ENCODE measurements at places on chromosomes 1 and 21.
A peak's percentile ranks its signal among the peaks of the same experiment; 100 is the strongest.

- DNase-seq: no peak
Observed at GRCh38 chr1:159091607-159092031, 15.1 kb upstream of the AIM2 start.

DNA sequence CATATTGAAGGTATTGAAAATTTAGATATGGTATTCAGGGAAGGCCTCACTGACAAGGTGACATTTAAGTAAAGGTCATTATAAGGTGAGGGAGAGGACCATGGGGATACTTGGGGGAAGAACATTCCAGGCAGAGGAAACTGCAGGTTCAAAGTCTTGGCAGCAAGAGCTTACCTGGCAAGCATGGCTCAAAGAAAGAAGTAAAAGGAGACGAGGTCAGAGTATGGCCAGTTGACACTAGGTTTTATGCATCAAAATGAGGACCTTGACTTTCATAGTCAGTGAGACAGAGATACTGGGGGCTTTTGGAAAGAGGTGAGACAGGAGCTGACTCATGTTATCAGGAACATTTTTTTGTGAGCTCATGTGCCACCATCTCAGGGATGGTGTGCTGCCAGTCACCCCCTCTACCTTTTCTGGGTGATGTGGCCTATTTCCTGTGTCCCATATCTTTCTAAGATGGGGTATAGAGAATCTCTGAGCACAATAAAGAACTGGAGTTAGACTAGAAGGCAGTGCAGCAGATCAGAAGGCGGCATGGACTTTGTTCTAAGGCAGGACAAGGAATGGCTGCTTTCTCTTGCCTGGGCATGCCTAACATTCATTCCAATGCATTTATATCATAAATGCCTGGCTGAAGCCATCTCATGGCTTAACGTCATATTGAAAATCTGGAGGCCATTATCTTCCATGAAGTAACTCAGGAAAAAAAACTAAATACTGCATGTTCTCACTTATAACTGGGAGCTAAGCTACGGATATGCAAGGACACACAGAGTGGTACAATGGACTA lies 406.7 kb downstream of the NTNG1 start:
- no peak for DNase-seq

DNA sequence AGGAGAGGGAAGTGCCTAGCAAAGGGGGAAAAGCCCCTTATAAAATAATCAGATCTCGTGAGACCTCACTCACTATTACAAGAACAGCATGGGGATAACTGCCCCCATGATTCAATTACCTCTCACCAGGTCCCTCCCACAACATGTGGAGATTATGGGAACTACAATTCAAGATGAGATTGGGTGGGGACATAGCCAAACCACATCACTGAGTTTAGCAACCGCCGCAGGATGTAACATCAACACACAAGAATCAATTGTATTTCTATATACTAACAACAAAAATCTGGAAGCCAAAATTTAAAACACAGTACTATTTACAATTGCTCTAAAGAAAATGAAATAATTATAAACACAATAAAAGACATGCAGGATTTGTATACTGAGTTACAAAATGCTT lies 21.9 kb downstream of the DIRAS3 start:
- no peak for DNase-seq

- DNase-seq: no peak
Observed at GRCh38 chr1:181482521-181483284, 614 bp upstream of the CACNA1E start.

- peak; percentile 70 for DNase-seq
Observed at GRCh38 chr1:209755926-209756614, at the start of gene TRAF3IP3. Gene TRAF3IP3 (plus strand): TSS chr1:209756053. CDS start chr1:209760040, 3,987 bp downstream.

DNA sequence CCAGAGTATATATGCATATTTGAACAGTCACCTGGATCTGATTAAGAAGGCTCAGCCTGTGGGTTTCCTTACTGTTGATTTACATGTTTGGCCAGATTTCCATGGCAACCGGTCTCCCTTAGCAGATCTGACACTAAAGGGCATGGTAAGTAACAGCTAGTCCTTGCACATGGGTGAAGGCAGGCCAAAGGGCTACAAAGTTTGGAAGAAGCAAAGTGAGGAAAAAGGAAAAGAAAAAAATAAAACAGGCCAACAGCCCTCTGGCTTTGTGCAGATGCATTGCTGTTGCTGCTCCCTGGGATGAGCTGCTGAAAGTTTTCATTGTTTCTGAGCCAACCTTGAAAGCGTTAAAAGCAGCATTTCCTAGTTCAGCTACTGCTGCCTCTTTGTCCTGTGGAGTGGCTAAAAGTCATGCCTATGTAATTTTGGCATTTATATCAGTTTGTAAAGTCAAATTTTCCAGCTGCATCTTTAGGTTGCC lies 176.5 kb upstream of the HOOK1 start:
- no peak for DNase-seq

DNA sequence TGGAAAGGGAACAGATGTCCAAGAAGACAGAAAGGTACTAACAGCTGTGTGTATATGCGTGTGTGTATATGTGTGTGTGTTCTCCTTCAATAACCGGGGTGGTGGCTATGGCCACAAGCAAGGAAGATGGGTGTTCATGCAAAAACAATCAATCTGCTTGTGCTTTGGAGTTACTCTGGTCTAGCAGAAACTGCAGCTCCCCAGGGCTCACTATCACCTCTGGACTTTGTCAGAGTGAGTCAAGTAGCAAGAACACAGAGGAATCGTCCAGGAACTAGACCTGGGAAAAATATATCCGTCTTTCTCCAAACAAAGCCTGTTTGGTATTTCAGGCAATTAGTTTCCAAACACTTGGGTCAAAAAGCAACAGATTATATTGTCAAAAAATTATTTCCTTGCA lies 68.6 kb downstream of the GNG12 start:
- DNase-seq: no peak

DNA sequence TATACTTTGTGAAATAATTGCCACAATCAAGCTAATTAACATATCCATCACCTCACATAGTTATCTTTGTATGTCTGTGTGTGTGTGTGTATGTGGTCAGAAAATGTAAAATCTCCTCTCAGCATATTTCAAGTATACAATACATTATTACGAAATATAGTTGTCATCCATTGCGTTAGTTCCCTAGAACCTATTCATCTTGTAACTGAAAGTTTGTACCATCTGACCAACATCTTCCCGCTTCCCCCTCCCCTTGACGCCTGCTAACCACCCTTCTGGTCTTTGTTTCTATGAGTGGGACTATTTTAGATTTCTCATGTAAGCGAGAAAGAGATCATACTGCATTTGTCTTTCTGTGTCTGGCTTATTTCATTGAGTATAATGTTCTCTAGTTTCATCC lies 455.3 kb downstream of the KCNT2 start:
- no peak for DNase-seq

DNA sequence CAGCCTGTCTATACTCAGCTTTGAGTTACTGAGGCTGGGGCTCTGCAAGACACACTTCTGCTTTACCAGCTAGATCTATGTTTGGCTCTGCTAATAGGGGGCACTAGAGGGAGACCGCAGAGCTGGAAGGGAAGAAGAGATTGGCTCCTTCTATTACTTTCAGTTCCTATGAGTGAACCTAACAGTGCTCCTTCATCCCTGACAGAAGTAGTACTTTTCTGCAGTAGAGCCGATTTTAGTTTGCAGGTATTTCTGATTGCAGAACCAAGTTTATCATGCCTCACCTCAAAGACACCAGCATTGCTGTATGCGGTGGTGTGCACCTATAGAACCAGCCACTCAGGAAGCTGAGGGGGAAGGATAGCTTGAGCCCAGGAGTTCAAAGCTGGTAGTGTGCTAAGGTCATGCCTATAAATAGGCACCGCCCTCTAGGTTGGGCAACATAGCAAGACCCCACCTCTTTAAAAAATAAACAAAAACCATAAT lies 5.7 kb upstream of the ZDHHC18 start:
- no peak for DNase-seq

GRCh38 chr1:14937288-14937949 lies 216.1 kb upstream of the TMEM51 start:
- no peak for DNase-seq

GRCh38 chr1:21904704-21905520 lies 32.2 kb downstream of the HSPG2 start:
- DNase-seq: no peak

DNA sequence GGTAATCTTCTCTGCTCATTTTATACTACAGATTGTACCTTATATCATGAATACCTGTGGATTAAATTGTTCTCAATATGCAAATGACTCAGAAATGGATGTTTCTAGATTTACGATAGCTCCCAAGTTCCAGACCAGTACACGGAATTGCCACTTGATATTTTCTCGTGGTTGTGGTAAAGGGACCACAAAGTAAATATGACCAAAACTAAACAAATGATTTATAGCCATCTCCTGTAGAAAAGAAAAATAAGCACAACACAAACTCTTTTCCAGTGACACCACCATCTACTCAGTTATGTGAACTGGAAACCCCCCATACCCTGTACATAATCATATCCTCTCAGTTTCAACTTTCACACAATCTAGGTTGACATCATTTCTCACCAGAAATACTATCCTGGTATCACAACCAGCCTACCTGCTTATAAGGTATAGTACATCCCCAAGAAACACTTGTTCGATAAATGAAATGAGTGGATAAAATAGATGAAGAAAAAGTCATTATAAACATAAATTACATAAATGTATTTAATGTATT lies 172.3 kb downstream of the ADGRL4 start:
- DNase-seq: no peak

DNA sequence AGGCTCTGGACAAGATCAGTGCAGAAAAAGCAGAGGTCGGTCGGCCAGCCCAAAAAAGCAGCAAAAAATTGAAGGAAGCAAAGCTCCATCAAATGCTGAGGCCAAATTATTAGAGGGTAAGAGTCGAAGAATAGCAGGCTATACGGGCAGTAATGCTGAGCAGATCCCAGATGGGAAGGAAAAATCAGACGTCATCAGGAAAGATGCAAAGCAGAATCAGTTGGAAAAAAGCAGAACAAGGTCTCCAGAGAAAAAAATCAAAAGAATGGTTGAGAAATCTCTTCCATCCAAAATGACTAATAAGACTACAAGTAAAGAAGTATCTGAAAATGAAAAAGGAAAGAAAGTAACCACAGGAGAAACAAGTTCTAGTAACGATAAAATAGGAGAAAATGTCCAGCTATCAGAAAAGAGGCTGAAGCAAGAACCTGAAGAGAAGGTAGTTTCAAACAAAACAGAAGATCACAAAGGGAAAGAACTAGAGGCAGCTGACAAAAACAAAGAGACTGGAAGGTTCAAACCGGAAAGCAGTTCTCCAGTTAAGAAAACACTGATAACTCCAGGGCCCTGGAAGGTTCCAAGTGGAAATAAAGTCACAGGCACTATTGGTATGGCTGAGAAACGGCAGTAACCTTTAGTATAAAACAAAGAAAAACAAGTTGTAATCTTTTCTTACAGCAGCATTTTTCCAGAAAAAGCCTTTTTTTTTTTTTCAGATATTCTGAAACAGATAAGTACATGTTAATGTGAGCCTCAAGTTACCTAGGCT lies 75.7 kb downstream of the PHTF1 start:
- no peak for DNase-seq

DNA sequence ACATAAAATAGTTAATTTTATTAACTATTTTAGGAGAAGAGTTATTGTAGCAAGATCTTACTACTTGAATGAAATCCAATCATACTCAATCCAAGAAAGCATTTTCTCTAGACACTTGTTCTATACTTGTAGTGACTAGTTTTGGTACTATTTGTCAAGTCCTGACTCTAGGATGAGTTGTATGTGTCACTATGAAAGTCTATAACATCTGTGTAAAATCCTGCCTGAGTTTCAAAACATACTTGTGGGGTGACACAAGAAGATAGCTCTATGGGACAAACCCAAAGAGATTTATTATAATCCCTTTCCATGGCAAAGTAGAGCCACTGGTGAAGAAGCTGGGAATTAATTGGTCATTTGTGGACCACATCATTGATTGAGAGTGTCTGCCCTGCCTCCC lies 1042.2 kb upstream of the ADGRL4 start:
- no peak for DNase-seq

DNA sequence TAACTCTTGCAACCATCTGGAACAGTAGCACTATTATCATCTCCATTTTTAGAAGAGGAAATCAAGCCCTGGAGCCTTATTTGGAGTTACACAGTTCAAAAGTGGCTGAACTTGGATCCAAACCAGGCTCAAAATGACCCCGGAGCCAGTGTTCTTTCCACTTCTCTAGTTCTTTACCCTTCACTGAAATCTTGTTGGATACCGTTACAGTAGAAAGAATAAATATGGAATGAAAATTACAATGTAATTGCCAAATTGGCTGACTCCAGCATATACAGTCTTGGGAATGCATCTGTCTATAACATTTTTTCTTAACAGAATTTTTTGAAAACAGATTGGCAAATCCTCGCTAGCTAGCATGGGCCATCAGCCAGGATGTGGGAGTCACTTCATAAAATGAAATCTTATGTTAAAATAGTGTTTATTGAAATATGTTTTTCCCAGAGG lies 261.4 kb downstream of the CTH start:
- no peak for DNase-seq

DNA sequence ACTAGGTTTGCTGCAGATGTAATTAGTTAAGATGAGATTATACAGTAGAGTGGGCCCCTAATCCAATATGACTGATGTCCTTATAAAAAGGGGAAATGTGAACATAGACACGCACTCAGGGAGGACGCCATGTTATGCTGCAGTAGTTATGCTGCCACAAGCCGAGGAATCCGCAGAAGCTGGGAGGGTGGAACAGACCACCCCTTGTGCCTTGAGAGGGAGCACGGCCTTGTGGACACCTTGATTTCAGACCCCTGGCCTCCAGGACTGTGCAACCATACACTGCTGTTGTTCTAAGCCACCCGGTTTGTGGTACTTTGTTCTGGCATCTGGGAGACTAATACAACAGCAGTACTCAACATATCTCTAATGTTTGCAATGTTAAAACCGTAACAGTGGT lies 57.9 kb upstream of the HIVEP3 start:
- no peak for DNase-seq

DNA sequence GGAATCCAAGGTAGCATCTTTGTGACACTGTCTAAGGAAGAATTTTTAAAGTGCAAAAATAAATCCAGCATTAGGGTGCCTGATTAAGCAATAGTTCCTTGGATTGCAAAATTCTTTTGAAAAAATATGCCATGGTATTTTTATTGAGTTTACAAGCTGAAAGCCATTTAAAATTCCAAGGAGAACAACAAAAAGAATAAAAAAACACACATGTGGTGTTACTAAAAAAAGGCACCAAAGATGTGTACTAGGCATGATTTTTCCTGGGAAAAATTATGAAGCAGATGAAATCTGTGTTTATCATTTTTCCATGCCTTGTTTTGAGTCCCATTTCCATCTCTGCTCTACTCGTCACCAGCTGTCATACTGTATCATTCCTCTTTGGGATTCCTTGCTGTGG lies 157.0 kb upstream of the ZNHIT6 start:
- DNase-seq: no peak

DNA sequence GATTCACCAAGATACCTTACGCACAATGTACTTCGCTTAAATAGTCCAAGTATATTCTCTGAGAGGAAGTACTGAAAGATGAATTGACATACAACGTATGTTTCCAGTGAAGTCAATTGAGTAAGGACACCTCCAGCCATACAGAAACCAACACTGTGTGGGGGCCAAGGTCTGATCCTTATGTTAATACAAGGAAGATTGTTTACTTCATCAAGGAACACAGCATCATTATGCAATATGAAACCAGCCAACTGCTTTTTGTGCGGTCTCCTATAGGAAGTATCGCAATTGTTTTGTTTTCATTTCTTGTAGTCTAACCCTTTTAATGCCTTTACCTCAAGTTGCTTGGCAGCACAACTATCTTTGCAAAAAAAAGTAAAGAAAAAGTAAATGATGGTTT lies 28.2 kb upstream of the TEKT2 start:
- no peak for DNase-seq

All from stimulated activated naive CD4-positive, alpha-beta T cell treated with Interleukin-2 at 50 U/mL for 16 hours (primary cell).